ENCODE measurements at places on chromosomes 6 and 20.

- DNase-seq = no peak
These were observed 27.6 kb downstream of the BCKDHB start for GRCh38 chr6:80134065-80134464.

DNA sequence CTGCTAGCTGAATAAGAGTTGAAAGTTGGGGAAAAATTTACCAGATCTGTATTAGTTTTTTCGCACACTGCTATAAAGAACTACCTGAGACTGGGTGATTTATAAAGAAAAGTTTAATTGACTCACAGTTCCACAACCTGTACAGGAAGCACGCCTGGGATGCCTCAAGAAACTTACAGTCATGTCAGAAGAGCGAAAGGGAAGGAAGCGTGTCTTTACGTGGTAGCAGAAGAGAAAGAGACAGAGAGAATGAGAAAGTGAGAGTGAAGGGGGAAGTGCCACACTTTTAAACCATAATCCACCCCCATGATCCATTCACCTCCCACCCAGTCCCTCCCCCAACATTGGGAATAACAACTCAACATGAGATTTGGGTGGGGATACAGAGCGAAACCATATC lies 79.6 kb downstream of the KHDC1L start:
- no peak for DNase-seq

DNA sequence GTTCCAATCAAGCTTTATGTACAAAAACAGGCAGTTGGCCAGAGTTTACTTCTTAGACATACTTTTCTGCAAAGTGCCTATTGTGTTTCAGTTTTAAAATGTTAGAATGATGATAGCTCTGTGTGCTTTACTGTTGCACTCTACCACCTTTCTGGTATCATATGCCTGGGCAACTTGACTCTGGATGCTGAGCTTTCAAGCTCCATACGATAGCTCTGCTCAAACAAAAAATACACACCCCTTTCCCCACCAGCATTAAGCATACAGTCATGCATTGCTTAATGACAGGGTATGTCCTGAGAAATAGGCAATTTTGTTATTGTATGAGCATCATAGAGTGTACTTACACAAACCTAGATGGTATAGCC lies 123.1 kb downstream of the RCAN2 start:
- DNase-seq = no peak

GRCh38 chr6:93344333-93344835 lies 75.0 kb downstream of the EPHA7 start:
- DNase-seq = no peak

- no peak for DNase-seq
These were observed 41.3 kb downstream of the TTI1 start for GRCh38 chr20:37991908-37992307.
